ENCODE measurements at places on chromosomes 1 and 21.

GRCh38 chr1:24749252-24749651, 4.0 kb downstream of the CLIC4 start:
- DNase-seq, result no peak

DNA sequence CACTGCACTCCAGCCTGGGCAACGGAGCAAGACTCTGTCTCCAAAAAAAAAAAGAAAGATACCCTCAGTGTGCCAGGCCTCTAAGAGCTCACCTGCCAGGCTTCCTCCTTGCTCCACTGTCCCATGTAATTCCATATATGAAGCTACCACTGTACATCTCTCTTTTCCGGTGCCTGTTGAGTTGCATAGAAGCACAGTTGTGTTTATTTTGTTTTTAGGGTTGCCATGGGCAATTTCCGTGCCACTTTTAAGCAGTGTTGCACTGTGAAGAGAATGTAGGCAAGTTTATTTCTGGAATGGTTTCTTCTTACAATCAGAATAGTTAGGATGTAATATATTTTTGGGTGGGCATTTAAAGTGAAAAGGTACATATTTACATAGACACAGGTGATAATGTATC, 23.3 kb downstream of the MR1 start:
- no peak for DNase-seq

GRCh38 chr1:234628089-234628488, 18.1 kb upstream of the IRF2BP2 start:
- peak; percentile 34 for DNase-seq

GRCh38 chr1:155304558-155305063, 3.4 kb upstream of the PKLR start:
- DNase-seq, result no peak

- DNase-seq, result no peak
Measured at GRCh38 chr1:164695956-164696665, 137.1 kb downstream of the PBX1 start.

GRCh38 chr1:230487773-230488428, 61.8 kb upstream of the PGBD5 start:
- DNase-seq, result no peak

GRCh38 chr21:25456672-25457071, 150.6 kb downstream of the MRPL39 start:
- DNase-seq, result peak; percentile 12

GRCh38 chr1:243343970-243344937, 88.4 kb downstream of the SDCCAG8 start:
- no peak for DNase-seq

GRCh38 chr1:26138974-26139558, 19.8 kb upstream of the FAM110D start:
- DNase-seq, result no peak

DNA sequence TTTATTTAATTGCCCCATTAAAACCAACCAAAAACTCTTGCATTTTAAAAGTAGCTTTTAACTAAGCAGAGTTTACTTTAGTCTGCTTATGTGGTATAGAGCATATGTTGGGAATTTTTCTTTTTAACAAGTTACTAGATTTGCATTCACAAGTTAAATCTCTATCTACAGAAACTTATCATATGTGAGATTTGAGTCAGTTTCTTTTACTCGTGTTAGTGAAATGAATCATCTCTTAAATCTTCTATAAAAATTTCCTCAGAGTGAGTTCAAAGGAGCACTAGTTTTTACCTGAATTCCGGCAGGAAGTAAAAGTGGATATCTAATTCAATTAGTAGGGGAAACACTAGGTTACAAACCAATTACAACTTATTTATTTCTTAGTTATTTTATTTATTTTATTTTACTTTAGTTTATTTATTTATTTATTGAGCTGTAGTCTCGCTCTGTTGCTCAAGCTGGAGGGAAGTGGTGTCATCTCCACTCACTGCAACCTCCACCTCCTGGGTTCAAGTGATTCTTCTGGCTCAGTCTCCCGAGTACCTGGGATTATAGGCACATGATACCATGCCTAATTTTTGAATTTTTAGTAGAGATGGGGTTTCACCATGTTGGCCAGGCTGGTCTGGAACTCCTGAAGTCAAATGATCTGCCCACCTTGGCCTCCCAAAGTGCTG, 1609.6 kb upstream of the B3GALT2 start:
- DNase-seq, result no peak

DNA sequence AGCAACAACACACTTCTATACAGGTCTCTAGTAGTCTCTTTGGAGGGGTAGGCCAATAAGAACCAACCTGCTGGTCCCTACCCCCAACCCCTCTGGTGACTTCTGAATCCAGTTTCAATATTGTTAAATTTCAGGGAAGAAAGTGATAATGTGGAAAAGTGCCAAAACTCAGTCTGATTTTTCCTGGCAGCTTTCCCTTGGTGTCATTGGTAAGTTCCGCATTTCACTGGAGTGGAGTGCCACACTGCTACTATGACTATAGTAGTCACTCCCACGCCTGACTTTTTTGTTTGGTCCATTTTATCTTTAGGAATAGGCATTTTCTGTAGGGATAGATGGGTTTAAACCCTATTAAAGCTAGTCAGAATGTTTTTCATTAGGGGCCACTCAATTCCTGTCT, 5.7 kb upstream of the ARID1A start:
- DNase-seq, result no peak

DNA sequence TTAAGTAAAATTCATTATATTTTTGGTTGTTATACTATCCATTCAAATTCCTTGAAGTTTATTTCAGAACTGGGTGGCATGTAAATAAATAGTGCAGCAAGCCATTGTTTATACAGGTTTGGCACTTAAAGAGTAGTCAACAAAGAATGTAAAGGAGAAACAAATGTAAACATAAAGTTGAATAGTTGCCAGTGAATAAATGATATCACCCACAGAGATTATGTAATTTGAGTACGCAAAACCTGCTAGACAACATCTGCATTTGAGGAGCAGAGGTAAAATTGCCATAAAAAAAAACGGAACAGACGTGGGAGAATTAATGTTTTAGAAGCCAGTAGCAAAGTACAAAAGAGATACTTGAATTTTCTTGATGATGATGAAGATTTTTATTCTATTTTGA, 111.6 kb downstream of the ADGRL2 start:
- DNase-seq, result no peak

DNA sequence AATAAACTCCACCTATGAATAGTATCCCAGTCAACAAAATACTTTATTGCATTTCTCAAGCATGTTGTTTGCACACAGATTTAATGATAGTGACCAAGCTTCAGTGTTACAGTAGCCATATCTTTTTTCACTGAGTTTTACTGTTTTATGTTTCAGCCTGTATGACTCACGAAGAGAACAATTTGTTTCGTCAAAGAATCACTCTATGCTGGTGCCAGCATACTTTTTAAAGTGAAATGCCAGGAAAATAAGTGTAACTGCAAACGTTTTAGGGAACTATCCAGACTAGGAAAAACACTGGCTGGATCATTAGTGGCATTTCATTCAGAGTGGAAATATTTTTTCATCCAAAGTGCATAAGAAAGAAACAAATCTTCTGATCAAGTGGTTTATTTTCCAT, 210.8 kb downstream of the COL11A1 start:
- peak; percentile 6 for DNase-seq

- DNase-seq, result no peak
Measured at GRCh38 chr21:45392573-45392971, 12.4 kb upstream of the COL18A1 start.

DNA sequence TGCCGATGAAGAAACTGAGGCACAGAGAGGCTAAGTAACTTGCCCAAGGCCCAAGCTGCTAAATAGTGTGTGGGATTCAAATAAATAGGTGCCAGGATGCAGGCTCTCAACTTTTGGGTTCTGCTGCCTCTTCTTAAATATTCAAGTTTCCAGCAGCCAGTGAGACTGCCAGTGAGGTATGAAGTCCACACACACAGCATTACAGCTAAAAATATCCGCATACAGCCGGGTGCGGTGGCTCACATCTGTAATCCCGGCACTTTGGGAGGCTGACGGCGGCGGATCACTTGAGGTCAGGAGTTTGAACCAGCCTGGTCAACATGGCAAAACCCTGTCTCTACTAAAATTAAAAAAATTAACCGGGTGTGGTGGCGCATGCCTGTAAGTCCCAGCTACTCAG, 78.4 kb upstream of the DIRAS3 start:
- no peak for DNase-seq

DNA sequence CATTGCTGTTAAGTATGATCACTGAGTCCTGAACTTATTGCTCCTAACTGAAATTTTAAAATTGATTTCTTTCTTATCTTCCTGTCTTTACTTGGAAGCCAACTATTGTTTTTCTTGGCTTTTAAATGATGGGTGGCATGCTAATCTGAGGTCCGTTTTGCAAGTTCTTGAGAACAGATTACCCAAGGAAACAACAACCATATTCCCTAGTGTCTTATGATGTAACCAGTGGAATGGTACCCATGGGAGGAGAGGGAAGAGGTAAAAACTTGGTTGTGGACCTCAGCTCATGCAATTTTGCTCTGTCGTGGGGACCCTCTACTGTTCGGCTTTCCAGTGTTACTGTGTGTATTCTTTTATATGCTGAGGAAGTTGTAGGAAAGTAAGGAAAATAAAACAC, 454.8 kb upstream of the ADAMTS5 start:
- DNase-seq, result no peak

GRCh38 chr21:42499444-42500112, 3.6 kb upstream of the RSPH1 start:
- no peak for DNase-seq

DNA sequence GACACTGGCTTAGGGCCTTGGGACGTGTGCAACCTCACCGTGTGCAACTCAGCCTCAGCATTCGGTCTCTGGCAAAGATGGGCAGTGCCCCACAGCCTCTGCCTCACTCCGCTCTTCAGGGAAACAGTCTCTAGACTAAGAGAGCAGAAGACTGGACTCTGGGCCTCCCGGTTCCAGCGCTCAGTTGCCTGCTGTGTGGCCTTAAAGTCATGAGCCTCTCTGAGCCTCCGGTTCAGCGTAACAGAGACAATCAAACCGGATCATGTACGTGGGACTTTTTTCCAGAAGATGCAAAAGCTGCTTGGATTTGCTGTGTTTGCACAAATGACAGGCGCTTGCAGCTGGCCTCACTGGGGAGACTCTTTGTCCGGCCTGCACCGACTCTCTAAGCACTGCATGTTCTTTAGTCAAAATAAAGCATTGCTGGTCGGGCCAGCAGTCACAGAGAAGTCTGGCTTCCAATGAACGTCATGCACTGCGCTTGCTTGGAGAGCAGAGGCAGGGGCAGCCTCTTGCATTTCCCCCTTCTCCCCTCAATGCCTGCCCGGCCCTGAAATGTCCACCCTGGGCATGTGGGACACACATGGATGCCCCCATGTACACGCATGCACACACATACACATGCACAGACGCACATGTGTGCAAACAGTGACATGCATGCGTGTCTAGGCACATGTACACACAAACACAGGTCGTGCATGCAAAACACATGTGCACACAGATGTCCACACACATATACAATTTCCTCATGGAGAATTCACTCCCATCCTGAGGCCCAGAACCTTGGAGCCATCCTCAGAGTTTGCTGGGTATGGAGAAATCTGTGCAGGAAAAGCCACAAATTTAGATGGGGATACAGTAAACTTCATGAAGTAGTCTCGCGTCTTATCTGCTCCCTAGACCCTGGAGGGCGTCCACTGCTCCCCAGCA, 152.4 kb downstream of the PRDM16 start:
- DNase-seq, result no peak

DNA sequence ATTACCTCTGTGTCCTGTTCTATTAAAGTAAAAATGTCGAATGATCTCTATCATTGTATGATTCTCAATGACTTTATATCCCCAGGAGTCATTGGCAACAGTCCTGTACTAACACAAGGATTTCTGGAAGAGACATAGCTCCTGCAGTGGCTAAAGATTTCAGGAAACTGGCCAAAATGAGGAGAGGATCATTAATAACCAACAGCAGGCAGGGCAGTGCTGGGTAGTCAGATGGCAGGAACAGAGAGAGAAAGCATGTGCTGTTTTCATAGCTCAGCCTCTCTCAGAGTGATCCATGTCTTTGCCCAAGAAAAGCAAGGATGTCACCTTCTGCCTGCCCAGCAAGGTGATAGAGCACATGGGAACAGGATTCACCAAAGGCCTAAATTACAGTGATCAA, 604.7 kb upstream of the PLXNA2 start:
- DNase-seq, result no peak

GRCh38 chr1:4139646-4140045, 239.6 kb upstream of the C1orf174 start:
- no peak for DNase-seq

- DNase-seq, result no peak
Measured at GRCh38 chr1:9438431-9439073, 100.7 kb upstream of the SLC25A33 start.

- DNase-seq, result no peak
Measured at GRCh38 chr1:210347112-210347511, 18.4 kb downstream of the HHAT start.

DNA sequence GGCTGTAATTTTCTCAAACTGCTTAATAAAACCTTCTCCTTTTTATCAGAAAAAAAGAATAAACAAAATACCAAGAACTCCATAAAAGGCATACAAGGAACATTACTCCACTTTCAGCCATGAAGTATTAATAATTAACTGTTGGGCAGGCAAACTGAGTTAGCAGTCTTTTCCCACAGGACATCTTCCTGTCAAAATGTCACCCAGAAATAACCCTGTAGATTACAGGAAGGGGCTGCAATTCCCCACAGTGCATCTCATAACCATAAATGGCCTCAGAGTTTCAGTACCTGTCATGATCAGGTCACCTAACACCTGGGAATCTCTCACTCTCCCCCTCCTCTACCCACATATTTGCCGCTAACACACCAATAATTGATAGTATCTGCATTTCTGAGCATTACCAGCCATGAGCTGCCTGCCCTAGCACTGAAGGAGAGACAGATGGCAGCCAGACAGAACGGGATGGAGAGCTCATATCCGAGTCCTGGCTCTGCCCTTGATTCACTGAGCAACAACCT, 475.0 kb downstream of the SMYD3 start:
- DNase-seq, result no peak

DNA sequence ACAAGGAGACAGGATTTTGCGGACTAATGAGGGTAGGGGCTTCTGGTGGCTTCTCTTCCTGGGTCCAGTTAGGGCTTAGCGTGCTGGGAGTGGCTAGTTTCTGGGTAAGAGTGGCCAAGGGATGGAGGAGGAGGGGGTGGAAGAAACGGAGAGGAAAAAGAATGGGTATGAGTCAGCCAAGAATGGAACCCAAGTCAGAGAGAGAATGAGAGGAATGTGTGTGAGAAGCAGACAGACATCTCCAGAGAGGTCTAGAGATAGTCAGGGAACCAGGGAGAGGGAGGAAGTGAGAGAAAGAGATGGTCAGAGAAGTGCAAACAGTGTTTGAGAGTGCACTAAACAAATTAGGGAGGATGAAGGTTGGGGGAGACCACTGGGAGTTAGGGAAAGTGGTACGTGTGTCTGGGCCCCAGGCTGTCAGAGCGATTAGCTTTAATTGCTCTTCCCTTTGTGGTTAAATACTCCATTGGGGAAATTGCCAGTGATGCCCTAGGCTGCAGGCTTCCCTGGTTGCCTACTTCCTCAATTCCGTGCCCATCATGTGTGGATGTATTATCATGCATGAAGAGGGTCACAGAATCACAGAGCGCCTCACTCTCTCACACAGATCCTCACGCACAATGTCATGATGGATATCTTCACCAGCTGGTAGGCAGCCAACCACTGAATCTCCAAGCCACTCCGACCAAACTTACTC, 1.4 kb downstream of the PEA15 start:
- DNase-seq, result peak; percentile 33

GRCh38 chr1:6414443-6414844, 5.3 kb downstream of the HES2 start:
- DNase-seq, result no peak
